B cell (primary cell): ENCODE measurements at places on chromosomes 1 and 21. TPM values are rescaled to one million over a fixed set of nuclear protein-coding genes. Genes with fewer than 3 reads are reported as not detected.

DNA sequence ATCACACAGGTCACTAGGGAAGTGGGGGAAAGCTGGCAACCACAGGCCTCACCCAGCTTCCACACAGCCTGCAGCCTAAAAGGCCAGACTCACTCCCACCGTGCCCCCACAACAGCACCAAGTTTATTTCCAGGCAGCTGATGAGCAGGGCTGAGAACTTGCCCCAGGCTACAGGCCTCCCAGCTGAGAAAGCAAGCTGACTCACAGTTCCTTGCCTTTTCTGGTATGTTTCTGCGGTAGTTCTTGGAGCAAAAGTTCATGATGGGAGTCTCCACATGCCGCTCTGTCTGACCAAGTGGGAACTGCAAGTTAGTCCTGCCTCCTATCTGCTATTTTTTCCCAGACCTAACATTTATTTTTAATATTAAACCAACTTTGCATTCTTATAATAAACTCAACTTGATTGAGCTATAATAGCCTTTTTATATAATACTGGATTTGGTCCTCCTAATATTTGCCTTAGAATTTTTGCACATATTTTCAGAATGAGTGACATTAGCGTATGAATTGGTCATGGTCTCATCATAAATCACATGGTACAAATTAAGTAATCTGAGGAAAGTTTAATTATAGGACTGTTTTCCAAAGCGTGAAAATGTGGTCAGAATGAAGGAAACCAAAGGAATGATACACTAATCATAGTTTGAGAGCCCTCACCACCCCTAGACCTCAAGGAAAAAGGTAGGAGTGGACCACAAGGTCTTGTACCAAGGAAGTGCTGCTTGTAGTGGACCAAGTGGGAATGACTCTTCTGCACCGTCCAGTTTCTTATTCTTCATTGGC, 30.7 kb downstream of the RPAP2 start:
- no peak for DNase-seq
- H3K36me3 ChIP-seq, result peaks cover 16% of the 10 kb centered on the region
- H3K4me1 ChIP-seq, result no peaks in the 10 kb centered on the region
- no peaks in the 10 kb centered on the region for H3K27me3 ChIP-seq
- no peak overlapping the region for H3K27ac ChIP-seq

GRCh38 chr21:34606621-34607020, 8.3 kb downstream of the RCAN1 start:
- no peak for DNase-seq
- H3K27ac ChIP-seq, result no peak overlapping the region
- H3K4me1 ChIP-seq, result no peaks in the 10 kb centered on the region
- no peaks in the 10 kb centered on the region for H3K27me3 ChIP-seq
- no peak overlapping the region for H3K4me3 ChIP-seq

Gene SAMSN1
- total RNA-seq, result 53.1 and 57.6 TPM in 2 replicates

Gene DYNLT5
- not detected in 2 replicates for total RNA-seq

Gene HCRTR1
- 0.22 TPM in 2 replicates for total RNA-seq

- H3K27ac ChIP-seq, result no peak overlapping the region
- H3K4me3 ChIP-seq, result no peak overlapping the region
- H3K27me3 ChIP-seq, result no peaks in the 10 kb centered on the region
- H3K4me1 ChIP-seq, result no peaks in the 10 kb centered on the region
These were observed 35.5 kb upstream of the IGSF21 start for GRCh38 chr1:18072066-18072465.

Gene CTSE
- total RNA-seq, result not detected in 2 replicates

- no peaks in the 10 kb centered on the region for H3K4me1 ChIP-seq
- DNase-seq, result no peak
- no peak overlapping the region for H3K4me3 ChIP-seq
- H3K27ac ChIP-seq, result no peak overlapping the region
- no peaks in the 10 kb centered on the region for H3K27me3 ChIP-seq
These were observed 1042.6 kb downstream of the PLA2G4A start for GRCh38 chr1:187871177-187871845.
